ENCODE measurements at places on chromosomes 16 and 17.
A peak's percentile ranks its signal among the peaks of the same experiment; 100 is the strongest.

DNA sequence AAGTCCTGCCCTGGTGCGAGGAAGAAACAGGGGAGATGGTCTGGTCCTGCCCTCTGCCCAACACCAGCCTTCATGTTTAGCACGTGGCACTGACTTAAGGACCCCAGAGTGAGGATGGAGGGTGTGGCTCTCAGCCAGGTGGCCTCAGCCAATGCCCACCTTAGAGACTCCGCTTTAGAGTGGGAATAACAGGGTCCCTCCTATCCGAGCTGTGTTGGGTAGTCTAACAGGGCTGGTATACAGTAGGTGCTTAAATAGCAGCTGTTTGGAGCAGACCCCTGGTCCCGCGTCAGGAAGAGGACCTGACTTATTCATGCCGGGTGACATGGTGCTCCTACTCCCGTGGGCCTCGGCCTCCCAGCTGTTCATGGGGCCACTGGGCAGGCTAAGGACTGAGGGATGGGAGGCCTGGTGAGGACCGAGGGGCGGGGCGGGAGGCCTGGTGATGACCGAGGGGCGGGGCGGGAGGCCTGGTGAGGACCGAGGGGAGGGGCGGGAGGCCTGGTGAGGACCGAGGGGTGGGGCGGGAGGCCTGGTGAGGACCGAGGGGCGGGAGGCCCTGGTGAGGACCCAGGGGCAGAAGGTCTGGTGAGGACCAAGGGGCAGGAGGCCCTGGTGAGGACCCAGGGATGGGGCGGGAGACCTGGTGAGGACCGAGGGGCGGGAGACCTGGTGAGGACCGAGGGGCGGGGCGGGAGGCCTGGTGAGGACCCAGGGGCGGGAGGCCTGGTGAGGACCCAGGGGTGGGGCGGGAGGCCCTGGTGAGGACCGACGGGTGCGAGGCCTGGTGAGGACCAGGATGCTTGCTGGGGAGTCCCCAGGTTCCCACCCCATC, 7.6 kb downstream of the ZFPM1 start:
- DNase-seq, result no peak

- DNase-seq, result no peak
Measured at GRCh38 chr16:8812162-8812843, 14.7 kb downstream of the PMM2 start.

DNA sequence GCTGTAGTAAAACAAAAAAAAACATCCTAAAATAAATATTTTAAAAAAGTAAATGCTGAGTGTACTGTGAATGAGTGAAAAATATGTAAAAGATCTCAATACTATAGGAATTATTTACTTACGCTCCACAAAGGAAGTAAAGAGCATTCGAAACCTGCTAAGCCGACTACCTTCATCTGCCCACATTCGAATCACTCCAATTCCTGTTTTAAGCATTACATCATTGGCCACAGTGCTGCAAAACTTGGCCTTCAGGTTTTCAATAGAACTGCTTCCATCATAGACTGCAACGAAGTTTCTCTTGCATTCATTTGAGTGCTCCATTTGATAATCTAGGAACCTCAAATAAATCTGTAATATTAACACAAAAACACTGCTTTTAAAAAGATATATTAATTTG, 34.4 kb downstream of the NETO2 start:
- DNase-seq, result no peak

DNA sequence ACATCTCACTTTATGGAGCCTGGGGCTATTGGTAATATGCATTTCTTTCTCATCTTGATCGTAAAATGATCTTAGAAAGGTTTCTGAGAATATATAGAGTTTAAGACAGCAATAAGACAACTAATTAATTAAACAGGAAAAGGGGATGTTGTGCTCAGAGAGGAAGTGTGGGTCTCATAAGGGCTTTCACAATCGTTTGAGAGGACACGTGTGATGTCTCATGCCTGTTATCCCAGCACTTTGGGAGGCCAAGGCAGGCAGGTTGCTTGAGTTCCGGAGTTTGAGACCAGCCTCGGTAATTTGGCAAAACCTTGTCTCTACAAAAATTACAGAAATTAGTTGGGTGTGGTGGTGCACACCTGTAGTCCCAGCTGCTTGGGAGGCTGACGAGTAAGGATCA, 295.6 kb downstream of the WWOX start:
- DNase-seq, result no peak

DNA sequence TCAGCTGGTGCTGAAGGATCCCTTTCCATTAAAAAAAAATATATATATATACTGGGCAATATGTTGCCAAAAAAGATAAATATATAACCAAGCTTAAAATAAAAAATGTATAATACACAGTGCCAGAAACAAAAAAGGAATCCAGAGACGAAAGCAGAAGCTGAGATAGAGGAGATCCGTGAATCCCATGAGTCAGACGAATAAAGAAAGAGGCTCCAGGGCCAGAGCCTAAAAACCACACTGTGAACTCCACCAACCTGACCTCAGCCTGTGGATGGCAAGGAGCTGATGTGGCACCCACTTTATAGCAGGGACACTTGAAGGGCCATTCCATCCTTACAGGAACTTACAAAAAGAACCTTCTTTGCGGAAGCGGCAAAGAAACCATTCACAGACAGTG, 34.8 kb downstream of the PITPNM3 start:
- DNase-seq, result no peak

GRCh38 chr17:76983075-76983775, 115.0 kb downstream of the MGAT5B start:
- no peak for DNase-seq

DNA sequence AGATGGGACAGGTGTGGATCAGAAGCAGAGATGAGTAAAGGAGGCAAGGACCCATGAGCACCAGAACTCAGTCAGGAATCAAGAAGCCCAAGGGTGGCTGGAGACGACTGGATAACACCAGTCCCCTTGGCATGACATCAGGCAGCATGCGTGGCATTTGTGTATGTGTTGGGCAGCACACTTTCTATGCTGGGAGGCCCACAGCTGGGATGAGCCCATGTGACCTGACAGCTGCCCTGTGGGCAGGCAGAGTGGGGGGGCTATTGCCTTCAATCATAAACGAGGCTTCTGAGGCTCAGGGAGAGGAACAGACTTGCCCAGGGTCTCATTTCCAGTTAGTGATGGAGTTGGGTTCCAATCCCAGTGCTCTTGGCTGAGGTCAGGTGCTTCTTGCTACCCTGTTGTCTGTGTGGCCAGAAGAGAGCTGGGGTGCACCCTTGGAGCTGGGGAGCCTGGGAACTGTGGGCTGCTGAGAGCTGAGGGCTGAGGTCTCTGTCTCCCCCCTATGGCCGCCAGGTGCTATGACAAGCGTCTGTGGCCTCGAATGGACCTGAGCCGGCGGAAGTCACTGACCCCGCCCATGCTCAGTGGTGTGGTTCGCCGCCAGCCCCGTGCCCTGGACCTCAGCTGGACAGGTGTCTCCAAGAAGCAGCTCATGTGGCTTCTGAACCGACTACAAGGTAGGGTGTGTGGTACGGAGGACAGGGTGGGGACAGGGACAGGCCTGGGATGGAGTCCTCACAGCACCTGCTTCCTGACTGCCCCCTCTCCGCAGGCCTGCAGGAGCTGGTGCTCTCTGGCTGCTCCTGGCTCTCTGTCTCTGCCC, 7.1 kb upstream of the ORAI3 start:
- DNase-seq, result peak; percentile 48

- DNase-seq, result no peak
Measured at GRCh38 chr17:33299115-33299514, 6.0 kb upstream of the ASIC2 start.

DNA sequence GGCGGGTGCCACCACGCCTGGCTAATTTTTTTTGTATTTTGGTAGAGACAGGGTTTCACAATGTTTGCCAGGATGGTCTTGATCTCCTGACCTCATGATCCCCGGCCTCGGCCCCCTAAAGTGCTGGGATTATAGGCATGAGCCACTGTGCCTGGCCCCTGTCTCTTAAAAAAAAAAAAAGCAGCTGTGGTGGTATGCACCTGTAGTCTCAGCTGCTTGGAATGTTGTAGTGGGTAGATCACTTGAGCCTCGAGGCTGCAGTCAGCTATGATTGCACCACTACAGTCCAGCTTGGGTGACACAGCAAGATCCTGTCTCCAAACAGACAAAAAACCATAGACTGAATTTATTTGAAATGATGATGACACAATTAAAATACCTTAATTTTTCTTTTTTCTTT, 24.3 kb downstream of the CDK12 start:
- DNase-seq, result peak; percentile 53

DNA sequence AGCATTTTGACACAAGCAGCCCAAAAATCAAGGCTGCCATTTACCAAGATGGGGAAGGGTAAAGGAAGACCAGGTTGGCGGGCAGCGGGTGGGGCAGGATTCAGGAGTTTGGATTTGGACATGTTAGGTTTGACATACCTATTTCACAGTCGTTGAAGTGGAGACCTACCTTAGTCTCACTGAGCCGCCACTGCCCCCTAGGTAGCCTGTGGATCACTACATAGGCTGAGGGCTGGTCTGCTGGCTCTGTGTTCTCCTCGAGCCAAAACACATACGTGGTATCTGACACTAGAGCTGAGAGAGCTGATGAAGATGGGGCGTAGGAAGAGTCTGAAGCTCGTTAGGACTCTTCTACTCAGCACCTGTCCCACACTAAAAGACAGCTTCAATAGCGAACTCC, 115.1 kb downstream of the HIC1 start:
- DNase-seq, result no peak

- no peak for DNase-seq
Measured at GRCh38 chr16:86452451-86452850, 57.9 kb upstream of the FOXF1 start.

GRCh38 chr16:54201200-54201599, 85.4 kb downstream of the IRX3 start:
- DNase-seq, result no peak
